ENCODE measurements at places on chromosomes 7 and 10.

DNA sequence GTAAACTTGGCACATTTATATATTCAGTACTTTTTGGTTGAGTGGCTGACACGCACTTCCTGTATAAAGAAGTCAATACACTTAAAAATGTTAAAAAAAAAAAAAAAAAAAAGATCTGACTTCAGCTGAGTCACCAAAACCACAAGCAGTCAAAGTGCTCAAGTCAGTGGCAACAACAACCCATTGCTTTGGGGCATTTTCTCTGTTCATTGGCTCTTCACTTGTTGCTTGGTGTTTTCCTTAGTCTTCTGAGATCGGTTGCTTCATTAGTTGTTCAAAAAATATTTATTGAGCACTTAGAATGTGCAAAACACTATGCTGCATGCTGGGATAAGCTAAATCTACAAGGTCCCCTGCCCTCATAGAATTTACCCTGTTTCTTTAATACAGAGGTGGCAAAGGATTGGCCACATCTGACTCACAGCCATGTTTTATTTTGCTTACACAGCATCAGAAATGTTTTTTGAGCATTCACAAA, 63.7 kb downstream of the ZNRF2 start:
- DNase-seq, result no peak

DNA sequence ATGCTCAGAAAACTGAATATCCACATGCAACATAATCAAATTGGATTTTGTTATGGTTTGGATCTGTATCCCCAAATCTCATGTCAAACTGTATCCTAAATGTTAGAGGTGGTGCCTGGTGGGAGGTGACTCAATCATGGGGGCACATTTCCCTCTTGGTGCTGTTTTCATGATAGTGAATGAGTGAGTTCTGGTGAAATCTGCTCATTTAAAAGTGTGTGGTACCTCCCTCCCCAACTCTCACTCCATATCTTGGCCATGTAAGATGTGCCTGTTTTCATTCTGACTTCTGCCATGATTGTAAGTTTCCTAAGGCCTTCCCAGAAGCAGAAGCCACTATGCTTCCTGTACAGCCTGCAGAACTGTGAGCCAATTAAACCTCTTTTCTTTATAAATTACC, 239.6 kb upstream of the KLF14 start:
- DNase-seq, result no peak

DNA sequence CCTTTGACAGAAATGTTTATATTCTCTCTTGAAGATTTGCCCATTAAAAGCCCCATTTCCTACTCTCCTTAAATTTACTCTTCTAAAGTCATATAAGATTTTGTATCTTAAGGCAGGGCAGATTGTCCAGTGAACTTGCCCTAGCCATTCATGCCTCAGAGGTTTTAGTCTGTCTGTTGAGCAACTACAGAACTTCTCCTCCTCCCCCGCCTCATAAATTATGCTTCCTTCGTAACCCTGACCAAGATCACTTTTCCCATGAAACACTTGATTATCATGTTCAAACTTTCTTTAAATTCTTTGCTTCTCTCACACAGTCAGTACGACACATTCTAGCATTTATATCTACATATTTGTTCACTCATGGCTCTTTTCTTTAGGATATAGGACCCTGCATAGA, 621.3 kb downstream of the ANKRD7 start:
- DNase-seq, result no peak

DNA sequence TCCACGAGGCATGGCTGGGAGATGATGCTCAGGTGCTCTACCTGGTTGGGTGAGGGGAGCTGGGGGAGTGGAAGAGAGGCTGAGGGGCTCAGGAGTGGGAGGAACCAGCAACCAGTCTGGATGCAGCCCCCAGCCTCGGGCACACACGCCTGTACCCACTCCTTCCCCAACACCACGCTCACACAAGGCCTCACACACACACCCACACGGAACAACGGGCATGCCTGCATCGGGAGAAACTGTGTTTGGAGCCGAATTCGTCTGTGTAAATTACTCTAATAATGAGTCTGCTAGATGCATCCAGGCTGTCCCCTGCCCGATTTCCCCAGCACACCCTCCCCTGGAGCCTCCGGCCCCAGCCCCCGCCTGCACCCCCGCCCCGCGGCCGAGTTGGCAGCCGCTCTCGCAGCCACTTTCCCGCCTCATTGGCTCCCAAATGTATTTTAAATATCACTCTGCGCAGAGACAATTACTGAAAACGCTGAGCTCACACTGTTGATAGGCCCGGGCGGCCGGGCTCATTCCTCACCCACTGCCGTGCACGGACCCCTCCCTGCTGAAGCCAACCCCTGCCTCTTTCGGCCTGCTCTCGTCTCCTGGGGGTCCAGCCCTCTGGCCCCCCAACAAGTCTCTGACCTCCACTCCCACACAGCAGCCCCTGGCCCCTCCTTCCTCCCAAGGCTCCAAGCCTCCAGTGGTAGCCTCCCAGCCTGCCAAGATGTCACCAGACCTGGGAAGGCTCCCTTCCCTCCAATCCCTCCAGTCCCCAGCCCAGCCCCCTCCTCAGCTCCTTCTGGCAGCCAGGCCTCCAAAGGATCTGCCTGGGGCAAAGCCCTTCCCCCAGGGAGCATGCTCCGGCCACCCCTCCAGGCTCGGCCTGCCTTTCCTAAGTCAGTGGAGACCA, 11.1 kb downstream of the H2BK1 start:
- no peak for DNase-seq

- no peak for DNase-seq
Measured at GRCh38 chr7:22223807-22224206, 133.1 kb downstream of the RAPGEF5 start.

Measured in activated CD4-positive, alpha-beta T cell treated with anti-CD3 and anti-CD28 coated beads, Interleukin-2, amount 50 U/mL, for 24 hours (primary cell).